ENCODE measurements at places on chromosomes 4 and X.

DNA sequence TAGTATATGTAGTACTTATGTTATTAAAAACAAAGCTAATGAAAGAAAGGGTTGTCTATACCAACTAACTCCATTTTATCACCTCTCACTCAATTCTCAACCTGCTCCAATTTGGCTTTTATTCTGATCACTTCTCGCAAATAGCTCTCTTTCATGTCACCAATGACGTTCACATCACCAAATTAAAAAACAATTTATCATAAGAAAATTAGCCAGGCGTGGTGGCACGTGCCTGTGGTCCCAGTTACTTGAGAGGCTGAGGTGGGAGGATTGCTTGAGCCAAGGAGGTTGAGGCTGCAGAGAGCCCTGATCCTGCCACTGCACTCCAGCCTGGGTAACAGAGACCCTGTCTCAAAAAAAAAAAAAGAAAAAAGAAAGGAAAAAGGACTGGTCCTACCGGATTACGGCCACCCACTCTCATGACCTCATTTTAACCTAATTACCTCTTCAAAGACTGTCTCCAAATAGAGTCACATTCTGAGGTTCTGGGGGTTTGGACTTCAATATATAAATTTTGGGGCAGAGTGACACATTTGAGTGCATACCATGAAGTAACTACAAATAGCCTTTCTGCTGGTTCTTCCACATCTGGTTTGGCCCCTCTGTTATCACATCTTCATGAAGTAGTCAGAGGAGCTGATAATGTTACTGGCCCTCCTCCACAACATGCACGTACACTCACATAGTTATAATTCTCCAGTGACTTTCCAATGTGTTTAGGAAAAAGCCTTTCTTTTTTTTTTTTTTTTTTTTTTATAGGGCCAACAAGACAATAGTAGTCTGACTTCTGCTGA is 15.8 kb upstream of the RBMX start:
- DNase-seq: no peak

DNA sequence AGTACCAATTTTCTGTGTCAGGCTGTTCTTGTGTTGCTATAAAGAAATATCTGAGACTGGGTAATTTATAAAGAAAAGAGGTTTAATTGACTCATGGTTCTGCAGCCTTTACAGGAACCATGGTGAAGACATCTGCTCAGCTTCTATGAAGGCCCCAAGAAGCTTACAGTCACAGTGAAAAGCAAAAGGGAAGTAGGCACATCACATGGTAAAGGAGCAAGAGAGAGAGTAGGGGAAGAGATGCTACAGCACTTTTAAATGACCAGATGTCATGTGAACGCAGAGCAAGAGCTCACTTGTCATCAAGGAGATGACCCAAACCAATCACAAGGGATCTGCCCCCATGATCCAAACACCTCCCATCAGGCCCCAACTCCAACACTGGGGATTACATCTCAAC is 174.3 kb downstream of the ATP10D start:
- no peak for DNase-seq

DNA sequence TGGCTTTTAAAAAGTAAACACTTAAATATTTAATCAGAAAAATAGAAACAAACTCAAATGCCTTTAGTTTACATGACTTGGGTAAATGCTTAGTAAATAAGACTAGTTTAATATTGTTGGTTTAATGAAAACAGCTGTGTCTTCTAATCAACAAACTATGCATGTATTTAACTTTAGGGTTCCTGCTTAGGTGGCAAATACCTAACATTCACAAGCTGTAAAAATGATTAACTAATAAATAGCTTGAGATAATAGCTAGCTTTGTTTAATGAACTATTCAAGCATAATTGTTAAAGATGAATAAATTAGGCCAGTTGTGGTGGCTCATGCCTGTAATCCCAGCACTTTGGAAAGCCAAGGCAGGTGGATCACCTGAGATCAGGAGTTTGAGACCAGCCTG is 30.0 kb upstream of the USP46 start:
- DNase-seq: no peak

- DNase-seq: no peak
These were observed 520.7 kb upstream of the AADAT start for GRCh38 chr4:170610434-170610833.

DNA sequence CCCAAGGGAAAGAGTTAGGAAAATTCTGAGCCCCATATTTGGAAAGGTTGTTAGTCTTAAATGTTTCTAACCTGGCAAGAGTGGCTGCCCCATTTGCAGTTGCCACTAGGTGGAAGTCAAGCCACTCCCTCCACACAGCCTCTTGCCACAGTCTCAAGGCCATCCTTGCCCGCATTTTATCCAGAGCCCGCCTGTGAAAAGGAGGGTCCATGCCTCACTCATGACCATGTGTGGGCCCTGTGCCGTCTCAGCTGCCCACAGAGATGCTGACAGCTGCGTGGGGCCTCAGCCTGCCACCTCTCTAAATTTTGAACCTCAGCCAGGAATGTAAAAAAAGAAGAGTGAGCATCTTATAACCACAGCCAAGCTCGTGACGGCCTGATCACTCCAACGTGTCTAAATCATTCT is 201.5 kb upstream of the FAM241A start:
- DNase-seq: no peak

DNA sequence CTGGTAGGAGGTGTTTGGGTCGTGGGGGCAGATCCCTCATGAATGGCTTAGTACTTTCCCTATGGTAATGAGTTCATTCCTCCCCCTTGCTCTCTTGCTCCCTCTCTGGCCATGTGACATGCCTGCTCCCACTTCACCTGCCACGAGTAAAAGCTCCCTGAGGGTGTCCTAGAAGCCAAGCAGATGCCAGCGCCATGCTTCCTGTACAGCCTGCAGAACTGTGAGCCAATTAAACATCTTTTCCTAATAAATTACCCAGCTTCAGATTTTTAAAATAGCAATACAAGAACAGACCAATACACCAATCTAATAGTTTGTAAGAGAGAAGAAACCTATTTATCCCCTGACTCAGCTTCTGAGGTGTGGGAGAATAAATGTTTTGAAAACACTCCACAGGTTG is 60.5 kb downstream of the FGFBP1 start:
- DNase-seq: no peak

- DNase-seq: no peak
These were observed 9.7 kb upstream of the ACSL4 start for GRCh38 chrX:109742722-109743121.

DNA sequence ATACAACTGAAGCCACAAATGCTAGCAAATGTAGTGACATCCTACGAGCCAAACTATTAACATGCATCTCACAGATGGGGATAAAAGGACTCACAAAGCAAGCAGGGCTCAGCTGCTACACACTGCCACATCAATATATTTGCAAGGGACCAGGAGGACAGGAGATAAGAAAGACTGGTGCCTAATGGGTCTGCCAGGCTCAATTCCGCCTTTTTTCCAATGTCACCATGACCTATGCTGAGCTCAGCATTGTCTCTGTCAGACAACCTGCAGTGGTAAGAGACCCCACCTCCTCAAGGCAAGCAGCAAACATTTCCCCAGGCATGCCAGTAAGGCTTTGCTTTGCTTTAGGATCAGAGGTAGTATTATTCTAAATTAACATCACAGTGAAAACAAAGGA is 435 bp downstream of the DCX start:
- DNase-seq: no peak

DNA sequence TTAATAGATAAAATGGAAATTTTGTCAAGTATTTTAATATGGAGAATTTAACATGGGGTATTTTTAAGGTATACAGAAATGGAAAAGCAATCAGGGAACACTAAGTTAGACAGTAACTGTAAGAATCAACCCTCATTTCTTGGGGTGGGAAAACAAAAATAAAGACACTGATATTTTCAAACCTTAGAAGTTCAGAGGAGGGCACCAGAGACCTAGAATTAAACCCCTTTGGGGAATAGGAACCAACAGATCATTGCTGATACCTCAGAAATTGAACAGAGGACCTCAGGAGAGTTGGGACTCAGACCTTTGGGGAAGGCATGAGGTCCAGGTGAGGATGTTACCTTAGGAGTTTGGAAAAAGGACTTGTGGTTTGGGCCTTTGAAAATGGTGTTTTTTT is 435.6 kb downstream of the TMA16 start:
- DNase-seq: no peak

GRCh38 chr4:163744861-163745260 is 250.4 kb downstream of the TMA16 start:
- DNase-seq: no peak

GRCh38 chr4:130028552-130028951 is 932.6 kb downstream of the C4orf33 start:
- DNase-seq: no peak

GRCh38 chr4:87901422-87901992 is 68.7 kb downstream of the MEPE start:
- DNase-seq: no peak

DNA sequence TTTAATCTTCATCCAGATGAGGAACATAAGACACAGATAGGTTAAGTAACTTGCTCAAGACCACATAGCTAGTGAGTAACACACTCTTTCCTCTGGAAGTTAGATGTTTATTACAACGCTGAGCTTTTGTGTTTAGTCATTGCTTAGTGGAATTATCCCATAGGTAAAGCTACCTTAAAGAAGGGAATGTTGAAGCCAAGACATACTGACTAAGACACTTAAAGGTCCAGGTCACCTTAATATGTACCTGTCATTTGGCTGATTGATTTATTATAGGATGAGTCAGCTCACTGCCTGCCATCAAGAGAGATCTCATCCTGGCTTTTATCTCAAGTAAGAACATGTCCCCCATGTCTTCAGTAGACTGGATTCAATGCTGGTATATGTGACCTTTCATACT is 53.4 kb downstream of the KDR start:
- DNase-seq: no peak

- no peak for DNase-seq
These were observed 61.2 kb downstream of the NDNF start for GRCh38 chr4:121011138-121011537.

GRCh38 chr4:172352356-172352755 is 539.2 kb downstream of the GALNTL6 start:
- DNase-seq: no peak

- DNase-seq: no peak
These were observed 46.5 kb downstream of the EGF start for GRCh38 chr4:109959195-109959594.

GRCh38 chr4:87002682-87003043 is 67.9 kb downstream of the AFF1 start:
- no peak for DNase-seq

DNA sequence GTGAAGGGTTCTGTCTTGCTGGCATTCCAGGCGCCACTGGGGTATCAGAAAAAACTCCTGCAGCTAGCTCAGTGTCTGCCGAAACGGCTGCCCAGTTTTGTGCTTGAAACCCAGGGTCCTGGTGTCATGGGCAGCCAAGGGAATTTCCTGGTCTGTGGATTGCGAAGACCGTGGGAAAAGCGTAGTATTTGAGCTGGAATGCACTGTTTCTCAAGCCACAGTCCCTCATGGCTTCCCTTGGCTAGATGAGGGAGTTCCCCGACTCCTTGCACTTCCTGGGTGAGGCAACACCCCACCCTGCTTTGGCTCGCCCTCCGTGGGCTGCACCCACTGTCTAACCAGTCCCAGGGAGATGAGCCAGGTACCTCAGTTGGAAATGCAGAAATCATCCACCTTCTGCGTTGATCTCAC is 40.1 kb downstream of the NOP14 start:
- DNase-seq: no peak

DNA sequence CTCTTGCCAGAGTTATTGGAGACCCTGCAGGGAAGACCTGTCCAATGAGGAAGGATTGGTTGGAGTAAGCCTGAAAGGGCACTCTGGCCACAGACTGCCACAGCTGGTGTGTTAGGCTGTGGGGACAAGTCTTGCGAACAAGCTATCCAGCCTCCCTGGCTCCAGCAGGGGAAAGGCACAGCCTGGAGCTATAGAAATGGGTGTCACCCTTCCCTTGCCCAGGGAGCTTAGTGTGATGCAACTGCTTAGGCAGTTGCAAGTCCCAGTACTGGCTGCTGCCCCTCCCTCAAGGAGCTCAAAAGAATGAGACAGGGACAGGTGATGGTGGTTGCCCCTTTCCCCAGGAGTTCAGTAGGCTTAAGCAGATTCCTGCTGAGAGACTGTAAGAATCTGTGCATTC is 165.7 kb upstream of the CT83 start:
- DNase-seq: no peak

GRCh38 chr4:54063737-54064316 is 578 bp downstream of the CHIC2 start:
- DNase-seq: peak; percentile 10

GRCh38 chr4:109755656-109756055 is 25.8 kb upstream of the PLA2G12A start:
- DNase-seq: no peak

- no peak for DNase-seq
These were observed 46.5 kb downstream of the BEND2 start for GRCh38 chrX:18174209-18174608.

DNA sequence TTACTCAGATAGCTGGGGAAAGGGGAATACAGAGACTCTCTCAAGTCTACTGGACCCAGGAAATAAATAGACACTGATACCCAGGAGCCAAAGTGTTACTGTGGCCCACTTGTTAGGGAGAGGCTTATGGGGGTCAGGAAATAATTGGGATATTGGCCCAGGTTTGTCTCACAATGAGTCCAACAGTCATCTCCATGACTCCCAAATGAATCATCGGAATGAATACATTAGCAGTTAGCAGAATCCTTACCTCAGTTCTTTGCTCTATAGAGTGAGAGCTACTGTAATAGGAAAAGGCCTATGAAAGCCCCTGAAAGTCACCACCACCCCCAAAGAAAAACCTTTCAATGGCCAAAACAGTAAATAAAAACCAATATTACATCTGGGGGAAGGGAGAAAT is 42.4 kb upstream of the ARHGEF6 start:
- no peak for DNase-seq

- DNase-seq: no peak
These were observed 441.6 kb upstream of the PITX2 start for GRCh38 chr4:111064342-111064993.

DNA sequence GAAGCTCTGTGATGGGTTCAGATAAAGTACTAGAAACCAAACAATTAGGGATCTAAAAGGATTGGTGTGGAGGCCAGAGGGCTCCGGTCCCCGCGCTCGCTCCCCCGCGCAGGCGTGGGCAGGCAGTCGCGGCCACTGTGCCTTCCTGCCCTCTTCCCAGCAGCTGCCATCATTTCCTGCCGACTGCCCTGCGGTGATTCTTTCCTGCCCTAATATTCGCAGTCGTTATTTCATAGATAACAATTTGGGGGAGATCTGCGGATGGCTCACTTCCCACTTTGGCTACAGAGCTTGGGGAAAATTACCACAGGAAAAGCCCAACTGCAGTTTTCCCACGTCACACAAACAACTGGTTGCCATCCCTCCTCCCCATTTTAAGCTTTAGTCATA is 2.2 kb downstream of the GRIA2 start:
- no peak for DNase-seq

DNA sequence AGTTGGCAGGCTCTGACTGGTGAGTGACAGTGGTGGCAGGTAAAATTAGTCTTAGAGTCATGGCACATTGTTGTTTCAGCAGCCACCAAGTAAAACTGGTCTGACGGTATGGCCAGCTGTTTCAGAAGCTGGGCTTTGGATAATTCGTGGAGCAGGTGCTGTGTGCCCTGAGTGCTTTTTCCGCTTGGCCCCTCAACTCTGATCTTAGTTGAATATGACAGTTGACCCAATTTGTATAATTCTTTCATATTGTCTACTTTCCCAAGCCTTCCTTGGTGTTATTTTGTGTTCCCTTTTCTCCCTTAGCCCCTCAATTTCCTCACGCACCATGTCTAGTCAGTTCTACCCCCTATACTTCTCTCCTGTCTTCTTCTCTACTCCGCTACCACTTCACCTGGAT is 32.0 kb downstream of the CDS1 start:
- no peak for DNase-seq
